ENCODE measurements at places on chromosomes 1 and 21. TPM values are rescaled to one million over a fixed set of nuclear protein-coding genes. Genes with fewer than 3 reads are reported as not detected.
A peak's percentile ranks its signal among the peaks of the same experiment; 100 is the strongest.

The NASP gene
- total RNA-seq = 392 TPM

- H3K4me1 ChIP-seq = peaks cover 97% of the 10 kb centered on the region
- peak; percentile 59 for DNase-seq
- no peaks in the 10 kb centered on the region for H3K27me3 ChIP-seq
- no peak overlapping the region for H3K4me3 ChIP-seq
- peaks cover 22% of the 10 kb centered on the region for H3K36me3 ChIP-seq
Measured at GRCh38 chr1:158007667-158008386, 14.4 kb downstream of the KIRREL1 start.

DNA sequence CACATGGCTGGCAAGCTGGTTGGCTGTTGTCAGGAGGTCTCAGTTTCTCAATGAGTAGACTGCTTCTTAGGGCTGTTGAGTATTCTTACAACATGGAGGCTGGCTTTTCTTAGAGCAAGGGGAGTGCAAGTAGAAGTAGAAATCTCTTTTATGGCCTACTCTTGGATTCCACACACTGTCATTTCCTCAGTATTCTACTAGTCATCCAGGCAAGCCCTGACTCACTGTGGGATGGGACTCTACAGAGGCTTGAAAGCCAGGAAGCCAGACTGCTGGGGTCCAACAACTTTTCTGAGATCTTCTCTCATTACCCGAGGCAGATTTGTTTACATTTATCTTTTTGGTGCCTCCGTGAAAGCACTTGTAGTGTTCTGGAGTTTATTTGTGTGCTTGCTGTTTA is 196.2 kb upstream of the APP start:
- DNase-seq = no peak
- H3K36me3 ChIP-seq = no peaks in the 10 kb centered on the region
- H3K27ac ChIP-seq = no peak overlapping the region
- no peaks in the 10 kb centered on the region for H3K4me1 ChIP-seq
- no peak overlapping the region for H3K4me3 ChIP-seq

GRCh38 chr1:72278461-72278860 is 3.9 kb downstream of the NEGR1 start:
- no peaks in the 10 kb centered on the region for H3K27me3 ChIP-seq
- peak; percentile 24 for DNase-seq
- H3K4me1 ChIP-seq = peaks cover 5% of the 10 kb centered on the region
- H3K4me3 ChIP-seq = no peak overlapping the region
- H3K36me3 ChIP-seq = no peaks in the 10 kb centered on the region

The KRTAP23-1 gene
- total RNA-seq = not detected

The HSD3B1 gene
- total RNA-seq = not detected

The DIRAS3 gene
- 0.94 TPM for total RNA-seq

Measured in A673 (cell line).